NCI-H1436 treated with DMSO at 0.1 percent for 48 hours (cell line): ENCODE measurements at places on chromosomes 2 and 18.

GRCh38 chr2:36329251-36329650, 26.3 kb upstream of the CRIM1 start:
- no peak for DNase-seq

DNA sequence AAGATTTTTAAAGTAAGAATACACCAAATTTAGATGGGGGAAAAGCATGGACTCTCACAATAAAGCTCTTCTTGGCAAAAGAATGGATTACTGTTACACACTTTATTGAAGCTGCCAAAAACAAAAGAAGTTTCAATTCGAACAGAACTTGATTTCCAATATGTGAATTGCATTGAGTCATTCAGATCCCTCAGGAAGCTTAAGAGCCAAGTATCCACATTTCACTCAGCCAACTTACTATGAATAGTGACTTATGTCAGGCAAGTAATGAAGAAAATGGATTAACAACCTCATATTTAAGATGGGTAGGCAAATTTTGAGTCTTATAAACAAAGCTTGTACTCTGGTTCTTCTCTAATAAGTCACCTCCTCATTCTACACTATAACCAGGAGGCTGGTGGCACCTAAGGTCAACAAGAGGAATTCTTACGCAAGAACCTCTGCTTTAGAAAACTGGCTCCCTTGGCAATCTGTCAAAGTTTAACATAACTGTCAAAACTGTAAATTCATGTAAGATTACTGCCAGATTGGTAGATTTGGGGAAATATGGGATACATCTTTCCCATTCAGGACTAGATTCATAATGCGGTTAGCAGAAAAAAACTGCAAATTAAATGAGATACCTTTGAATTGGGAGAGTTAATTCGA, 6.0 kb downstream of the HADHA start:
- no peak for DNase-seq

- DNase-seq: no peak
Measured at GRCh38 chr18:41693008-41693407, 262.0 kb upstream of the PIK3C3 start.

- DNase-seq: no peak
Measured at GRCh38 chr18:9792565-9793245, 84.6 kb downstream of the RAB31 start.

- no peak for DNase-seq
Measured at GRCh38 chr2:239131521-239131920, 269.3 kb downstream of the HDAC4 start.

GRCh38 chr2:168995744-168996143, 35.4 kb downstream of the ABCB11 start:
- DNase-seq: no peak

GRCh38 chr2:233386382-233387041, 32.2 kb downstream of the DGKD start:
- no peak for DNase-seq

DNA sequence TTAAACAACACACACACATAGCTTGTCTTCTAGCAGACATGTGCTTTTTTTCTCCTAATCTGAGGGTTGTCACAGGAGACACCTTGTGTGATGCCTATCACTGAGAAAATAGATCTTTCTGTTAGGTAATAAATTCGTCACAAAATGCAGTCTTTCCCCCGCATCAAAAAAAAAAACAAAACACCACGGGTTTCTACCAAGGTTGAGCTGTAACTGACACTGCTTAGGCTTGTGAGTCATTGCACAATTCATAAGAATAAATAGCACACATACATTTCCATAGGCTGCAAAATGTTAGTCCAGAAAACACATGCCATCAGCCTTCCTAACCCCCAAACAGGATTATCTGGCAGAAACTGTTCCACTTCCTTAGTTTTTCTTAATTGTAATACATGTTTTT, 6.5 kb downstream of the TMEM163 start:
- DNase-seq: no peak

DNA sequence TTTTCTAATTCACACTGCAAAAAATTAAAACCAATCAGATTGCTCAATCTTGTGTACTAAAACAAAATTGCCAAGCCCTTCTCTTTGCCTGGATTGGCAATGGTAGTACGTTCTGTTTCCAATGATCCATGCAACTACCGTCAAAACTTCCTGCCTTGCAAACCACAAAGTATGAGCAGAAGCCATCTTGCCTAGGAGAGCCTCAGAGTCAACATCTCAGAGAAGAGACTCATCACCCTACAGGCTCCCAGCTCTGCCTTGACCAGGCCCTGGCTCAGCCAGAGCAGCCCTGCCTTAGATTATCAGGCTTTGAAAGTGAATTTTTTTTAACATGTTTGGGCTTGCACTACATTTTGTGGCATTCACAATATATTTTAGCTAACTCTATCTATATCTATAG, 574.1 kb downstream of the SATB2 start:
- no peak for DNase-seq
